ENCODE measurements at places on chromosomes 11 and 22.

GRCh38 chr11:133403900-133404299 is 128.4 kb downstream of the OPCML start:
- no peak for DNase-seq

DNA sequence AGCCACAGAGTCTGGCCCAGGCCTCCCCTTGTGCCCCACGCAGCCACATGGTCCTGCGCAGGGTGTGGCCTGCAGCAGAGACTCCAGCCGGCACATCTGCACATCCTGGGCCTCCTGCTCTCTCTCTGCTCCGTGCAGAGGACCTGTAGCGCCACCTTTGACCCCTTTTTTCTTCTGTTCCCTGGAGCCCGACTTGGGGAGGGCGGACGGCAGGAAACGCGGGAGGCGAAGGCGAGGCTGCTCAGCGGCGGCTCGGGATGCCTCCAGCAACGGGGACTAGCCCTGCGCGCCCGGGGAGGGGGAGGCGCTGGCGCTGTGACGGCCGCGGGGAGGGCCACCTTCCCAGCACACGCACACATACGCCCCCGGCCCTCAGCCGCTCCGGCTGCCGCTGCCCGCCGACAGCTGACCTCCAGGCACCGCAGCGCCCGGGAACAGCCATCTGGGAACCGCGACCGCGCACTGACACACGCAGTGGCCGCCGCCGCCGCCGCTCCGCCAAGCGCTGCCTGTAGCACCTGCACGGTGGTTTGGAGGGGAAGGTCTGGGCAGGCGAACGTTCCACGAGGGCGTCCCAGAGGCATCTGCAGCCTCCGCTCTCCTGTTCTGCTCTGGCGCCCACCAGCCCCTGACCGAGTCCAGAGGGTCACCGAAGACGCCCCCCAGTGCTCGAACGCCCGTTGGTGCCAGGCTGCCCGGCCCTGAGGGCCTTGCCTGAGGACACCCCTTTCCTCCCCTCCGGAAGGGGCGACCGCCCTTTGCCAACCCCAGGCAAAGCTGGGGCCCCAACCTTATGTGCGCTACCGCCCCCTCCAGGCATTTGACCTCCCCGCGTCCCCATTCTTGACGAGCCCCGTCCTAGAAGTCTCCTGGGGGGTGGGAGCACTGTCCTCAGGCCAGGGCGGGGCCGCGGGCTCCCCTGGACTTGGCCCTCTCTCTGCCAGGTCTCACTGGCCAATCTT is 16.9 kb upstream of the C22orf42 start:
- DNase-seq, result no peak

DNA sequence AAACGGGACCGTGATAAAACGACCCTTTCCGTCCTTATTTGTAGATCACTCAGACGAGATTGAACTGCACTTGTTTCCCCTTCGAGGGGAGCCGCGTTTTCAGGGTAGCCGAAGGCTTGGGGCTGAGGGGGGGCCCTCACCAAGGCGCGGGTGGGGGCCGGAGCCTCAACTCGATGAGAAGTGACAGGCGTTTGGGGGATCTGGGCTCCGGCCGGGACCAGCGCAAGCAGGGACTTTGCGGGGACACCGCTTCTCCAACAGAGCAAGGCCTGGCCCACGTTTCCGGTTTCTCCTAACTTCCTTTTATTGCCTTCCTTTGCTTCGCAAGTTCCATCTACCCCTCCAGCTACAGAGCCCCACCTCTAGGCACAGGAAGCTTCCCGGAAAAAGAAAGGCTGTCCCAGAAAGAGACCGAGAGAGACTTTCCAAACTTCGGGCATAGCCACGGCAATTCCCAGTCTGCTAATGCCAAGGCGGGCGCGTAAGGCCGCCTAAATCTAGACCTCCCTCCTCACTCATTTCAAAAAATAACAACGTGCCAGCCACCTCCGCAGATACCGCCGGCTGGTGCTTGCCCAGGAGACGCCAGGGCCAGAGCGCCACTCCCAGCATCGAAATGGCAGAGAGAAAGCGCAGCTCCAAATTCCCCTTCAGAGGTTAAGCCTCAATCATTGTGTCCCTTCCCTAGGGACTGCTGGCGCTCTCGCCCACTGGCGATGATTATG is 6.6 kb downstream of the PAX6 start:
- no peak for DNase-seq

- no peak for DNase-seq
These were observed 16.2 kb upstream of the SESN3 start for GRCh38 chr11:95247127-95247684.

DNA sequence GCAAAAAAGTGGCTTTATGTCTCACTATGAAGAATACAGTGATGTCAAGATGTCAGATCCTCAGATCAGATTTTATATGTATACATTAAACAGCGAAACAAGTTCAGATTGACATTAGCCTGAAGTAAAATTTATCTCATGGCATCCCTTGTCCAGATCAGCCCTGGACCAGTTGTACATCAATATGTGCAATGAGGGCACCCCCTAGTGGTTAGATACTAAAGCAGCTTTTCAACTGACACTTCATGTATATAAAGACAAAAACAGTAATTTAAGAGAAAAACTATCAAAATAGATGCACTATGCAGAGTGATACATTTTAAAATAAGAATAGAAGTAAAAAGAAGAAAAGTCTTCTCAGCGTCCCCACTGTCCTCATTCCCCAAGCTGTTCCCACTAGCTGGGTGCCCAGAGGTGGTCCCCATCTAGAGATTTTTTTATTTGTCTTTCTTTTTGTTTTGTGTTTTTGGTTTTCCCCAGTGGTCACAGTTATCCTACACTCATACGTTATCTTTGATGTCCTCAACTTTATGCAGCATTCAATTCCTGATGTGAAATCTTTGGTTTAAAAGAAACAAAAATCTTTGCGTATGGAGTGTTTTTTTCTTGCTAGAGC is 2193.4 kb upstream of the RAG2 start:
- DNase-seq, result no peak

DNA sequence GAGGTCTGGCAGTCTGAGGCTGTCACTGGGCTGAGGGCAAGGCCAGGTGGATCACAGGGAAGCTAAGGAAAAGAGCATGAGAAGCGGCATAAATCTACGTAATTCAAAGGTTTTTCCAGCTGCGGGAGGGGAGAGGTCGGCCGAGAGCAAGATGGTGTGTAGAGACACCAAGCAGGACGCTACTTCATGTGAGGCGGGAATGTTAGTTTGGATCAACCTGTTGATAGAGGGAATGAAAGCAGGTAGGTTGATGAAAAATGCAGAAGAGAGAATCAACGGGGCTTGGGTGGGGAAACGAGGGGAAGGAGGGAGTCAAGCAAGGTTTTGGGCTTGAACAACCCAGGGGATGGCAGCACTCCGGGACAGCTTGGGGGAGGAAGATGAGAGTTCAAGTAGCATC is 2.9 kb downstream of the B3GNT6 start:
- no peak for DNase-seq

GRCh38 chr11:16767957-16768356 is 29.5 kb downstream of the C11orf58 start:
- no peak for DNase-seq

DNA sequence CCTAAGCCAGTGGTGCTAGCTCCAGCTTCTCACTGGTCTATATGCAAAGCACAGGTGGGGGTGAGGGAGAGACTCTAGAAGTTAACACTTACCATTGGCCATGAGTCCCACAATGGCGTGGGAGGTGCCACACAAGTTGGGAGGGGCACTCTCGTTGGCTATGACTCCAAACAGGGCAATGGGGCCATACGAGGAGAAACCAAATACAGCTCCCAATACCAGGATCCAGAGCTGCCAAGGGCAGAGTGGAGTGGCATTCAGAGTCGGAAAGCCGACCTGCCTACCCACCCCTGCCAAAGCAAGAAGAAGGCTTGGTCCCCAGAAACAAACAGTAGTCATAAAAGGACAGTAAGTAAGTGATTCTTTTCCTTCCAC is 5.6 kb downstream of the SLC37A4 start:
- DNase-seq, result no peak

DNA sequence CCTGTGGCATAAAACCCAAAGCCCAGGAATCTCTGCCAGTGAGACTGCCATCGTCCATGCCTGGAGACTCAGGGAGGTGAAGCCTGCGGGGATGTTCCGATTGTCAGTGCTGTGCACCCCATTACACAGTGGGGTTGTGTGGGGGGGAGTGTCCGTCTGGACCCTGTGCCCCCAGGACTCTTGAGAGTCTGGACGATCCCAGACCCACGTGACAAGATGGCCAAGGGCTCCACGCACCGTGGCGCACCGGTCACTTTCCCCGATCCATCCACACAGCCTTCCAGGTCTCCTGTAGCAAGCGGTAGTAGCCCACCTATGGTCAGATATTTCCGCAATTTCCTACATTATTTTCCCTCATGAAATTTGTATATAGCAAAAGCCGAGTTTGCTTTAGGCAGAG is 20.9 kb upstream of the NRGN start:
- no peak for DNase-seq

- DNase-seq, result no peak
These were observed 12.6 kb downstream of the KCNQ1OT1 start for GRCh38 chr11:2687223-2687530.

GRCh38 chr11:12144330-12145174 is 34.2 kb downstream of the MICAL2 start:
- no peak for DNase-seq

DNA sequence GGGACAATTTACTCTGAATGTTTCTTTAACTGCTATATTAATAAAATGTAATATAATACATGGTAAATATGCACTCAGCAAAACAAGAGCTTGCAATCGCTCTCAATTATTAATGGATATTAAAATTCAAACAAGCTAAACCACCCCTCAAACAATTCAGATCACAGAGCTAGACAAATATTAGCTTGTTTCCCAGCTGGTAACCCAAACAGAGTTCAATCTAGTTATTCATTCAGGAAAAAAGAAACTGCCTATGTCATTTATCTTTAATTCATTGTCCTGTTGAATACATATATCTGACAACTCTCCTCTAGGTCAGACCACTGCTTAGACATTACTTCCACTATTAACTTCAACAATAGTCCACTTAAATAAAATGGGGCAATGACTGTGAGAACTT is 78.7 kb downstream of the SERGEF start:
- DNase-seq, result no peak
